DMS53 (cell line): ENCODE measurements at places on chromosomes 1 and 21.

GRCh38 chr1:225541383-225541782 is 111.5 kb downstream of the ENAH start:
- no peak for DNase-seq

DNA sequence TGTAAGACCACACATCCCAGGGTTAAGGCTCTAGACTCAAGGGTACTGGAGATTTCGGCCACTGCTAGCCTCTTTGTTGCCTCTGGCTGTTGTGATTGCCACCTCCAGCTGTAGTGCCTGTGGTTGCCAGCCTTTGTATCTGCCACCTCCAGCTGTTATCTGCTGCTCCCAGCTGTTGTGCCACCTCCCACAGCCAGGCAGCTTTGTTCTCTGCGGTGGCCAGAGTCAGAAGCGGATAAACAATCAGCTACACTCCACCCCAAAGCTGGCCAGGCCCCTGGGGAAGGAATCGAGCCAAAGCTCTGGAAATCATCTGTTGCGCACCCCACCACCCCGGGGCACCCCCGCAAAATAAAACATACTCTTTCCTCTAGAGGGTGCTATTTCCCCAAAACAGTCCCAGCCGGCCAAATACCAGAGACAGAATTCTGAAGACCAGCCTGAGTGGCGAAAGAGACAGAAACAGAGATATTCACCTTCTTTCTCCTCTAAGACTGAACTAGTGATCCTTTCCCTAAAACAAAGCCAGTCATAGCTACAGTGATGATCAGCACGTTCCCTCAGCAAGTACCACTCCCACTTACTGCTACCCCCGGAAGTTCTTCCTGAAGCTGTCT is 14.8 kb upstream of the PIGM start:
- peak; percentile 71 for DNase-seq

DNA sequence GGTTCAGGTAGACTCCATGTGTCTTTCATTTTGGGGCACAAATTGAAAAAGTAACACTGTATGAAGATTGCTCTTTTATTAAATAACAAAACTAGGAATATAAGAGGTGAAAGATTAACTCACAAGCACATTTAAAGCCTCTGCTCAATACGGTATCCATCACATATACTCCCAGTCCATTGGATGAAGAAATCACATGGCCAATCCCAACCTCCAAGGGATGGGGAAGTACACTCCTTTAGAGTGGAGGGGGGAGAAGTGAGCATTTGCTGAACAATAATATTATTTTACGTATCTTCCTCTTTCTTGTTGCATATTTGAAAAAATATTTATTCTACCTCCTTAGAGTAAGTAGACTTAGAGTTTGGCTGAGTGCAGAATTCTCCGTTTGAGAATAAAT is 316.5 kb downstream of the LMX1A start:
- no peak for DNase-seq

DNA sequence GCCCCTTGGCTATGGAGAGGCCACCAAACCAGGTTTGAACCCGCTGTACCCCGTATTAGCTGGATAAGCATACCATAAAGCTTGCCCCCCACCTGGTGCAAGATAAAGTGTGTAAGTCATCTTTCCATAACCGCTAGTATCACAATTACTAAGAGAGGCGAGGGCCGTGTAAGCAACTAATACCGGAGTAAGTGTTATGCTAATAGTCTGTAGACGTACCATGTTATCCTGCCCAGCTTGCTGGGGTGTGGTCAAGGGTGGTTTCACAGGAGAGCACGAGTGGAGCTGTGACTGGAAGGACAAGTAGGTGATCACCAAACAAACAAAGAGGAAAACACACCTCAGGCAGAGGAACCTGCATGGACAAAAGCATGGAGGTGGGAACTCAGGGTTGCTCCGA is 3.6 kb upstream of the TNFRSF1B start:
- DNase-seq: no peak

DNA sequence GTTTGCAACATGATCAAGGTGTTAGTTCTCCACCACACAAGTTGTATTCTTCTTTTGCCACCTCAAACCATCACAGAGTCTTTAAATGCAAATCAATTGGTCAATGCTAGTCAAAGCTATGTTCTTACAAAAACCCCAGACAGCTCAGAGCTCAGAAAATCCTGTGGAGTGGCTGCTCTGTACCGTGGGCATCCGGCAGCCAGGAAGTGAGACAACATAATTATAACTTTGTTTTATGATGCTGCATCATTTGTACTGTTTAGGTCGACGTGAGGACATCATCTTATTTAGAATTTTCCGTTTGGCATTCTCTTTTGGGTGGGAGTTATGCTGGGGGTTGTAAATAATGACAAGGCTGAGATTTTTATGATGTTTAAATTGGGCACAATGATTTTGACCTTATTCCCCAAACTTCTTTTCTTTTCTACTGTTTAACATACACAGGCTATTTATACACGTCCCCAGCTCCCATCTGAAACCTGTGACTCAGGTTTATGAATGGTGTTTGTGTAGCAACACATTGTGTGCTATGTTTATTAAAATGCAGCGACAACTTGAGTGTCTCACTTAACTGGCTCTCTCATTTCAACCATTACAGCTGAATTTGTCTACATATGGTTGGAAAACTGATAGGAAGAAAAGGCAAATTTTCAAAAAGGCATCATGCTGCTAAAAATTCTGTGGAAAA is 124.0 kb downstream of the CNIH3 start:
- no peak for DNase-seq

- DNase-seq: no peak
Observed at GRCh38 chr1:234327577-234328164, 45.6 kb upstream of the COA6 start.

GRCh38 chr1:208279826-208280588 is 35.8 kb upstream of the PLXNA2 start:
- no peak for DNase-seq

DNA sequence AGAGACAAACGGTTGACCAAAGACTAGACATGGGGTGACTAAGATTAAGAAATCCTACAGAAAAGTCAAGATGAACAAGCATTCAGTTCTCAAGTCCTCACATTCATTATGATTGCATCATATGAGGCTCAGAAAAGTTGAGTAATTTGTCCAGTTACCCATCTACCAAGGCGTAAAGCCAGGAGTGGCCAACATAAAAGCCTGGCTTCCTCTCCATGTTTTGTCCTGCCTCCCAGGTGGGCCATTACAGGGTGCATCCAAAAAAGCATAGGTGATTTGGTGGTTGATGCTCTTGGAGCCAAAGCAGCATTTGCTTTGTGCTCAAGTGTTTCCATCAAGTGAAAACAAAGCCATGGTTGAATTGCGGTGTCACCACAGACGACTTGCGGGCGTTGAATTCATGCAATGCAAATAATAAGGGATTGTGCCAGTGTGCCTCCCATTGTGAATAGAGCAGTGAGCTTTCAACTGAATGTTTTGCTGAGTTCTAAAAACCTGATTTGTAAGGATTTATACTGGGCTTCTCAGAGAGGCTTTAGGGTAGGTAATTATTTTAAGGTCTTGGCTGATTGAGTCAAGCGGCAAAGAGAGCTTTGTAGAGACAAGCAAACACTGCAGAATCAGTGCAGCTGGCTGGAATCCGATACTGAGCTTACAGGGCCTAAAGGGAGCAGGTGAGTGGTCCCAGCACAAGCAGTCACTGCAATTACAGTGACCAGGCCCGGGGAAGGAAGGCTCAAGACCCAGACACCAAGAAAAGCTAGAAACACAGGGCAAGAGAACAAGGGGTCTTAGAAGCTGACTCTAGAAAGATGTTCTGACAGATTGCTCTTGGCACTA is 54.1 kb downstream of the KCNJ15 start:
- DNase-seq: no peak

DNA sequence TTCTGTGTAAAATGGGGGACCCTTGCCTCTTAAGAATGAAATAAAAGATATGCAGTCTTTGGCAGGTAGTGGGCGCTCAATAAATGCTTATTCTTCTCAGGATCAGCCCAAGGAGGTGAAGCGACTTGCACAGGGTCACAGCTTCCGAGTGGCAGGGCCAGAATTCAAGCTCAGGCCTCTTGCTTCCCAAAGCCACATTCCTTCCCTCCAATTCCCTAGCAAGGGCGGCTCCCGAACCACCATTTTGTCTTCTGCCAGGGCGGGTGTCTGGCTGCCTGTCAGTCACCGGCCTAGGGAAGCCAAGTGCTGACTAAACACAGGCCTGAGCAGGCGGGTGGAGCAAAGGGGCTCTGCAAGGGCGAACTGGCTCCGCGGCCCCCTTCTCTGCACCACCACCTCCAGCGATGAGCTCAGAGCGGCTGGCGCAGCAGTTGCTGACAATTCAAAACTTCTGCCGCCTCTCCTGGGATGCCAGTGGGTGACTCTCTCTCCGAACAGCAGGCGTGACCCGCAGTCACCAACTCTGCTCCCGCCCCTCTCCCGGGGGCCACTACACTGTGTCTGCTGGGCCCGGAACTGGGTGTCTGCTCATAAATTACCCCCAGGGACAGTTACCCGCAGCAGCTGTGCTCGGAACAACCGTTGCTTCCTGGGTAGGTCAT is 10.8 kb downstream of the GPR3 start:
- no peak for DNase-seq

- peak; percentile 39 for DNase-seq
Observed at GRCh38 chr1:93779540-93780165, 98.0 kb upstream of the BCAR3 start.

DNA sequence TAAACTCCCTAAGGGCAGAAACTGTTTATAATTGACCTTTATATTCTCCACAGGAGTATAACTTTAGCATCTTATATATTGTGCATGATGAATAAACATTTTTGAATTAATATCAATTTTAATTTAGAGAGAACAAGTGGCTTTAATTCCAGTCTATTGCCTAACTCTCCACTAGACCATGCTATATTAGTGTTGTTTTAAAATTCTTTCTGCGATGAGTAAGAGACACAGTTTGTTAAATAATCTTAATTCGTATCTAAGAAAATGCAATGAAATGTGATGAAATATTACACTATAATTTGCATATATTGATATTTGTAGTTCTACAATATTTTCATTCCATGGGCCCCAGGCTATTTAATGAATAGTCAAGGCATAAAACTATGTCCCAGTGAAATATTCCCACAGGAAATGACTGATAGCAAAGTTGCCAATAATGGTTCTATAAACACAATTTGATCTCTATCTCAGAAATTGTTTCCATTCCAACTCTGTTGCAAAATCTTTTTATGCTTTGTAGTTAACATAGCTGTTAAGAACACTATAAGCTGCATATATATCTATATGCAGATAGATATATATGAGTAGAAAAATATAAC is 2.9 kb upstream of the SYDE2 start:
- no peak for DNase-seq

- no peak for DNase-seq
Observed at GRCh38 chr1:159341736-159342135, 39.6 kb downstream of the FCER1A start.

DNA sequence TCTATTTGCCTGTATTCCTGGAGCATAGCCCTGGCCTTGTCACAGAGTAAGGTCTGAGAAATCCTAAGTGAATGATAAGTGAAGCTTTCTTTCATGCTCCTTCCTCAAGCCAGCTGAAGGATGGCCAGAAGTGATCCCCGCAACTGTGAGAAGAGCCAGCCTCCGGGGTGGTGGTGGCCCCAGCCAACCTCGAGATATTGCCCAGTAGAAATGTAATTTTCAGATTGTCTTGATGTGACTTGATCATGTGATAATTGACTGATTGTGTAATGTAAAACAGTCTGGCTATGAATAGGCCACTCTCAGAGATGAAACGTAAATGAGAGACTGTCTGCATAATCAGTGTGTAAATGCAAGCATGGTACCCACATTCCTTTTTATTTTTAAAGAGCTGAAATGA is 242.4 kb upstream of the CAMK1G start:
- no peak for DNase-seq

- no peak for DNase-seq
Observed at GRCh38 chr1:200310824-200311223, 99.0 kb downstream of the ZNF281 start.
